ENCODE measurements at places on chromosomes 12 and 14. TPM values are rescaled to one million over a fixed set of nuclear protein-coding genes. Genes with fewer than 3 reads are reported as not detected.

GALNT9 gene
- total RNA-seq = 4.0 TPM

HOXC10 gene
- not detected for total RNA-seq

C12orf75 gene
- 2.7 TPM for total RNA-seq

PIK3C2G gene
- not detected for total RNA-seq

SSTR1 gene
- total RNA-seq = 1.8 TPM

FOXN4 gene
- total RNA-seq = not detected

DBX2 gene
- 0.51 TPM for total RNA-seq

SLCO1B1 gene
- total RNA-seq = not detected

CATSPERB gene
- total RNA-seq = 0.19 TPM

TEX52 gene
- total RNA-seq = not detected

PPP1R36 gene
- total RNA-seq = not detected

OVCH1 gene
- total RNA-seq = 0.19 TPM

OR6C74 gene
- total RNA-seq = not detected

CAND1 gene
- 23.1 TPM for total RNA-seq

PIWIL1 gene
- not detected for total RNA-seq

ANO4 gene
- 0.47 TPM for total RNA-seq

LALBA gene
- total RNA-seq = not detected
